Activated CD4-positive, alpha-beta T cell treated with anti-CD3 and anti-CD28 coated beads for 4 hours (primary cell): ENCODE measurements at places on chromosomes 6 and 20.

- DNase-seq, result peak; percentile 76
Measured at GRCh38 chr6:137811121-137811915, 55.7 kb upstream of the TNFAIP3 start.

DNA sequence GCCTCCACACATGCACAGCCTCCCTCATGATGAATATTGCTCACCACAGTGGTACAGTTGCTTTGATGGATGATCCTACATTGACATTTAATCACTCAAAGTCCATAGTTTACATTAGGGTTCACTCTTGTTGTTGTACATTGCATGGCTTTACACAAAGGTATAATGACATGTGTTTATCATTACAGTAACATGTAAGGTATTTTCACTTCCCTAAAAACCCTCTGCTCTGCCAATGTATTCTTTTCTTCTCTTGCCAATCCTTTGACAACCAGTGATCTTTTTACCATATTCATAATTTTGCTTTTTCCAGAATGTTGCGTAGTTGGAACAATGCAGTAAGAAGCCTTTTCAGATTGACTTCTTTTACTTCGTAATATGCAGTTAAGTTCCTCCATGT lies 166.6 kb upstream of the KHDRBS2 start:
- DNase-seq, result no peak

DNA sequence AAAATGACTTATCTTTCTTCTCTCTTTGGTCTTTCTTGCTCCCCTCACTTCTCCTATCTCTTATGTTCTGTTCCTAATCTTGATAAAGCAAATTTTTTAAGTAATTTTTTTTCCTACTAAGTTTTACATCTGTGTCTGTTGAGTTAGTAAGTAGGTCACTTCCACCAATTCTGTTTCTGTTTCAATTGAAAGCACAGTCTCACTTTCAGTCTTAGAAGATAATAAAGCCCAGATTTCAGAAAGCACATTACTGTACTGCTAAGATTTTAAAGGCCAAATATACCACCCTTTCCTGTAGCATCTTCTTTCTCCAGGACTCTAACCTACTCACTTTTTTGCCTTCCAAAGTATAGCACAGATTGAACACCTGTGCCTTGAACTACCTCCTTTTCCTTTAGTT lies 866.1 kb upstream of the ADGRB3 start:
- no peak for DNase-seq

DNA sequence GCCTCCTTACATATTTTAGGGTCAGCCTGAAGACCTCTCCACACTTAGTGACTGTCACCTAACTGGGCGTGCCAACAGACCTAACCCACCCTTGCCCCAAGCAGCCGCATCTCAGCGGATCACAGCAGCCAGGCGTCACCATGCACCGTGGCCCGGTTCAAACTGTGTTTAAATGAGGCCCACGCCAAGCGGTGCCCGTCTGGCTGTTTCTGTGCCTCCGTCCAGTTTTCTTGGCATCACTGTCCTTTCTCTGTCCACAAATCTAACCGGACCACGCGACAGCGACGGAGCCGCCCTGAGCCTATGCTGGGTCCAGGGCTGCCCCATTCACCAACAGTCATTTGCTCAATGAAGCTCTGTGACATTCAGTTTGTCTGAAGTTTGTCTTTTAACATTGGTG lies 393.3 kb downstream of the THBS2 start:
- no peak for DNase-seq

DNA sequence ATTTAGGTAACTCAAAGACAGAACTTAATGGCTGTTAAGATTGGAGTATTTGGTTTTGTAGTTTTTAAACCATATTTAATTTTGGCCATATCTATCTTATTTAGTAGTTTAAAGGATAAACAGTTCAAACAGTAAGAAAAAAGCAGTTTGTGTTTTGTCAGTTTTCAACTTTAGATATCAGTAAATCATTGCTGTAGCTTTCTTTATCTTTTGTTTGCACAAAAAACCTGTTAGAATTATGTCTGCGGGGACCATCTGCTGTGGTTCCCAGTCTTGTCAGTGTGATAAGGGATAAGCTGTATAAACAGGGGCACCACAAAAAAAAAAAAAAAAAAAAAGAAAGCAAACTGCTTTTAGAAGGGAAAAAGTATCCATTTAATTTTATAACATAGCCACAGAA lies 40.9 kb downstream of the CDKAL1 start:
- DNase-seq, result no peak

- no peak for DNase-seq
Measured at GRCh38 chr6:35795453-35796071, 1.6 kb downstream of the CLPS start.

GRCh38 chr20:41047279-41047974 lies 18.8 kb downstream of the TOP1 start:
- DNase-seq, result no peak

- DNase-seq, result no peak
Measured at GRCh38 chr6:48835421-48835958, 627.6 kb downstream of the MMUT start.

DNA sequence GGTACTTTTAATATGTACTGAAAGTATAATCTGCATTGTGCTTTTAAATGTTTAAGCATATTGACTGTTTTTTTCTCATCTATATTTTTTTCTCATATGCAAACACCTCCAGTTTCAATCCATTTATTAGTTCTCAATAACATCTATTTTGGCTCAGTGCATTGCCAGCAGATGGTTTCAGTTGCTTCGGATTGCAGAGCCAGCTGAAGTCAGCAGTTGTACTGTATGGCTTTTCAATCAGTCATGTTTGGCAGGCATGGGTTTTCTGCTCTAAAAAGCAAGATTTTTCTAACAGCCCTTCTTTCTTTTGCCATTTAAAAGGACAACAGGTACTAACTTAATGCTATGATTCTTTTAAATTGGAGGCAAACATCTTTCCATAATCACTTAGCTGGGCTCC lies 121.2 kb downstream of the CD109 start:
- no peak for DNase-seq

GRCh38 chr20:39378776-39379175 lies 416.6 kb downstream of the DHX35 start:
- no peak for DNase-seq
